CD4-positive, alpha-beta T cell treated with Interleukin-15 for 4 hours (primary cell): ENCODE measurements at places on chromosomes 16 and 17.

DNA sequence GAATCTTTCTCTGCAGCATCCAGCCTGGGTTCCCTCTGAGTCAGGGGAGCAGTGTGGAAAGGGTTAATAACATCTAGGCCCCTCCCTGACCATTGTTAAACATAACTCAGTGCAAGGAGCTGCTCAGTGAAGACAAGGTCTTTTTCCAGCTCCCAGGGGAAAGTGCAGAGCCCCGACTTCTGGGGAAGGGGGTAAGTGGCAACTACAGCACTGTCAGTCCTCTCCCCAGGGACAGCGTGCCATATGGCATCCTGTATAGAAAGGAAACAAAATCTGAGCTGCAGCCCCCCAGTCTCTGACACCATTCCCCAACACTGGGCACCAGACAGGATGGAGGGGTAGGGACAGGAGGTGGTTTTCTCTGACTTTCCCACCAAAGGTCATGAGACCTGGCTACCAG is 7.8 kb downstream of the MRPL27 start:
- DNase-seq = no peak

GRCh38 chr17:79729761-79730160 is 982 bp upstream of the ENPP7 start:
- no peak for DNase-seq

DNA sequence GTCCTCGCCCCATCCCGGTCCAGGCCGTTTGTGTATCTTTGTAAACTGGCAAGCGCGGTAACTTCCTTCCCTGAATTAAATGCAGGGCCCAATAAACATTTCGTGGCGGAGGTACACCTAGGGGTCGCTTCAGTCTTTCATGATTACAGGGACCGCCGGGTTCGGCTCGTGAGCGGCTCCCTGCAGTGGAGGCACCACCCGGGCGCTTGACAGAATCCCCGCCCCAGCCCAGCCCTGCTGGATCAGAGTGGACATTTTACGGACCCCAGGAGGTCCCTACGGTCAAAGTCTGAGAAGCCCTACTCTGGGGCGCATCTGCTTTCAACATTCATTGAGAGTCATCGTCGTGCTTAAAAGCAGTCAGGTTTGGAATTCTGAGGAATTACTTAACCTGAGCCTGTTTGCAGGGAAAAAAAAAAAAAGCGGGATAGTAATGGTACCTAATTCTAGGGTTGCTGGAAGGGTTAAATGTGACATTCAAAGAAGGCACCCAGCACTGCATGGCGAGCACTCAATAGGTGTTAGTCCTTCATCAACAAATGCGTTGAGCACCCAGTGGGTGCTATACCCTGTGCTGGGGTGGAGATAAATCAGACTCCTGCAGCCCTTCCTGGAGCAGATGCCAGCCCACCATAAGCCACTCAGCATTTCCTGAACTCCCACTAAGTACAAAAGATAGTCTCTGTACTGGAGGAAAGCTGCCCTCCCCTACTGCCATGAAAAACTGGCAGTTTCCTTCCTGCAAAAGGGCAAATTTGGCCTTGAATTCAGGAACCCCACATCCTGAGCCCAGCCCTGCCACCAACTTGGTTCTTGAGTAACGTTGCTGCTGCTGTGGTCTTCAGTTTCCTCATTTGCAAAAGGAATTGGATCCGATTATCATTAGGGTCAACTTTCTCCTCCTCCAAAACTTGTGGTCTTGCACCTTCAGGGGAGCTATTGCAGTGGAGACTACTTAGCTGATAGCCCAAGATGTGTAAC is 658 bp upstream of the DUSP3 start:
- no peak for DNase-seq

GRCh38 chr17:82153745-82154375 is 55.8 kb upstream of the FASN start:
- peak; percentile 83 for DNase-seq

GRCh38 chr17:81570964-81571363 is 18.8 kb upstream of the FAAP100 start:
- no peak for DNase-seq

GRCh38 chr17:15886804-15887203 is 58.1 kb upstream of the ADORA2B start:
- DNase-seq = no peak

DNA sequence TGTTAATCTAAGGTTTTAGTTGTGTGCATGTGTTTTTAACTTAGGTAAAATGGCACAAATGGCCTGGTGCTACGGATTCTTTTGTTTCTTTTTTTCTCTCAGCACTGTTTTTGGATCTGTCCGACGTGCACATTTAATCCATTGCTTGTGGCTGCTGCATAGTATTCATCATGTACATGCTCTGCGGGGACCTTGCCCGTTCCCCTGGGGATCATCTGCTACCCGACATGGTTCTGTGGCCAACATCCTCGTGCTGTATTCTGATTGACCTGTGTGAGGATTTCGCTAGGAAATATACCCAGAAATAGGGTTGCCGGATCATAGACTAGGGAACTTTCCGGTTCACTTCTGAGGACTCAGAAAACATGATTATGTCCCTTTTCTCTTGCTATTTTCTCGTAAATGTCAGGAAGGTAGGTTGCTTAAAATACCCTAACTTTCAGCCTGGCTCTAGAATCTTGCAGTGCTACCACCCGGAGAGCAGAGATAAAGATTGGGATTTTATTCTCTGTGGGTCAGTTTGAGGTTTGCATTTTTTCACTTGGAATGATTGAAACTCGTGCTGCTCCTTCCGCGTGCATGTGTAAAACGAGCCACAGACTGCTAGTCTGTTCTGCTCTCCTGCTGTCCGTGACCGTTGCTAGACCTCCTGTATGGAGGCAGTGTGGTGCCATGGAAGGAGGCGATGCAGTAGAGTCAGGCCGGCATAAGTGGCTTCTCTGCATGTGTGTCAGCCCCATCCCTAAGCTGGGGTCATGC is 42.9 kb downstream of the LDHD start:
- DNase-seq = no peak

DNA sequence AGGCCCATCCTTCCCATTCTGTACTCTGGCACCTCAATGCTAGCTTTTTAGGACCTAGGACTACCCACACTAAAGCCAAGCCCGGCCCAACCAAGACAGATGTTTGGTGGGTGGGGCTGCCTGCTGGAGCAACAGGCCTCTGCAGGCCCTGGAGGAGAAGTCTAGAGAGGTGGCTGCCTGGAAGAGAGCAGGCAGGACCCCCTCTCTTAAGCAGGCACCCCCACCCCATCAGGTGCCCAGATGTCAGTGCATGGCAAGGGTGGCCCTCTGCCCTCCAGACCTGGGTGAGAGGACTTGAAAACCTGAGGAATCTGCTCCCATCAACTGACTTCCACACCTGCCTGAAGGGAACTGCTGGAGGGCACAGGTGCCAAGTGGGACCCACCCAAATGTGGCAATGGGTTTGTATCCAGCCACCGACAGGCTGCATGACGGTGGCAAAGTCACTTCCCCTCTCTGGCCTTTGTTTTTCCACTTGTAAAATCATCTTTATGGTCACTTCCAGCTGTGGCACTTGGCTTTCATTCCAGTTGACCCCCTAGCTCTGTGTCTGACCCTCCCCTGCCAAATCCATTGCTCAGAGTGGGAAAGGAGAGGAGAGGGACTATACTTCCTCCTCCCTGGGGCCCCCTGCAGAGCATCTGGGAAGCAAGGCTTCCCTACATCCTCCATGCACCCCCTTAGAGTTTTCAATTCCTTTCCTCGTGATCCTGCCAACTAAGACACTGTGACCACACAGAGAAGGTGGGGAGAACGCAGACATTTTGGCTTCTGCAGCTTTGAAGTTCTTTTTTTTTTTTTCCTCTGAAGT is 1.7 kb upstream of the STAT5A start:
- DNase-seq = no peak

GRCh38 chr17:31486351-31487062 is 95.0 kb downstream of the RAB11FIP4 start:
- no peak for DNase-seq

- no peak for DNase-seq
Measured at GRCh38 chr17:5220074-5220473, 14.6 kb downstream of the SCIMP start.

- peak; percentile 20 for DNase-seq
Measured at GRCh38 chr16:50702725-50703124, 9.3 kb downstream of the NOD2 start.

GRCh38 chr16:8894736-8895334 is 12.7 kb downstream of the LITAFD start:
- DNase-seq = no peak

DNA sequence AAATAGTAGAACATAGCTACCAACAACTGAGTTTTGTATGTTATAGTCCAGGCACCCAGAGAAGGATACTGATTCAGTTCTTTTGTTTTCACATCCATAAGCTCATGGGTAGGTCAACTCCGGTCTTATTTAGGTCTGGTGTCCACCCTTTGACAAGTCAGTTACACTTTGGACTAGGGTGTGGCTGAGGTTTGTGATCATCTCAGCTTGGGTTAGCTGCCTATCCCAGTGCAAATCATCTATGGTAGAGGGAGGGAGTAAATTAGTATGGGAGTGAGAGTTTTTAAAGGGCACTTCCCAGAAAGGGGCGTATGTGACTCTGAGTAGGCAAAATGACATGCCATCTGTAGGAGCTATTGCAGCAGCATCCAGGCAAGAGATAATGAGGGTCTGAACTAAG is 66.1 kb downstream of the TANC2 start:
- DNase-seq = no peak

- DNase-seq = no peak
Measured at GRCh38 chr16:58384437-58385055, 7.7 kb upstream of the GINS3 start.

- DNase-seq = peak; percentile 57
Measured at GRCh38 chr16:4309833-4310266, 6.0 kb upstream of the GLIS2 start.

DNA sequence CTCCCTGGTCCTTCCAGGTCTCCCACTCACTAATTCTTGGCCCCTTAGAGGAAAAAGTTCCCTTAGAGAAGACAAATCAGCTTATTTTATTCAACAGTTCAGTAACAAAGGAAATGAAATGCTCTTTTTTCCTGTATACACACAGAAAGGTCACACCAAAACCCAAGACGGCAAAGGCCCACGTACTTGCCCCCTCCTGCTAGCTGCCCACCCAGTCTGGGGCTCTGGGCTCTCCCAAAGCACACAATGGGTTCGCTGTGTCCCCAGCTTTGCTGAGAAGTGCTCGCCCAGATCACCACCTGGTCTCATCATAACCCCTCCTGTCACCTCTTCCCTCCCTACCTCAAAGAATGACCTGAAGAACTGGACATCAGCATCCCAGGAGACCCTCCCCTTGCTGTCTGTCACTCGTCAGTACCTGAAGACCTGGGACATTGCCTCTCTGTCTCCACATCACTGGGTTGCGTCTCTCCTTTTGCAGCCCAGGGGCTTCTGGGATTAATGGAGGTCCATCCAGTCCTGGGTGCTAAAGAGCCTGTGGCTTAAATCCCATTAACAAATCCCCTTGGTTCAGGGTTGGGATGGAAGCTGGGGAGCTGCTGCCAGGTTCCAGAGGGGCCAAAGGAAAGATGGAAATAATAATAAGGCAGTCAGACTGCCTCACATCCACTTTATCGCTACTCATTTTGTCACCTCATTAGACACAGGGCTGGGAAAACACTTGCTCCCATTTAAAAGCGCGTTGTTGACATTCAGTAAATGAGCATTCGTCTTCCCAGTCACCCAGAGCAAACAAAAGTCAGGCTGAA is 3.3 kb downstream of the SLC6A4 start:
- no peak for DNase-seq

DNA sequence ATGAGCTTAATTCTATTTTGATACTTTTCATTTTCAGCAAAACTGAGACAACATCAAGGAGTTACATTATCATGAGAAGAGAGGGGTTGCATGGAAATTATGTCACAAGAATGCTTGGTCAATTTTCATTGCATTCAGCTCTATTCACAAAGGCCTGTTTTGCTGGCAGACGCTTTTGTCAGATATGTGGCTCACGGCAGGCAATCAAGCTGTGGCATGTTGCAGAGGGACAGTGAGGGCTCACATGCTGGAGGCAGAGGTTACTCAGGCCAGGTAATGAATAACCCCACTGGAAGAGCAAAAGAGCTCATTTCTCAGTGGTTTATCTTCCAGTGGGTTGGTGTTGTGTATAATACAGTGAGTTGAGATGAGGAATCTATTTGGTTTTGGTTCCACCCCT is 98.7 kb upstream of the RBFOX1 start:
- no peak for DNase-seq

- DNase-seq = no peak
Measured at GRCh38 chr16:83980794-83981193, 12.8 kb downstream of the NECAB2 start.

- DNase-seq = peak; percentile 10
Measured at GRCh38 chr16:4261557-4262172, 11.2 kb downstream of the TFAP4 start.

- no peak for DNase-seq
Measured at GRCh38 chr17:6811510-6811909, 20.0 kb downstream of the TEKT1 start.

GRCh38 chr17:20095336-20096080 is 86.3 kb downstream of the SPECC1 start:
- DNase-seq = no peak

DNA sequence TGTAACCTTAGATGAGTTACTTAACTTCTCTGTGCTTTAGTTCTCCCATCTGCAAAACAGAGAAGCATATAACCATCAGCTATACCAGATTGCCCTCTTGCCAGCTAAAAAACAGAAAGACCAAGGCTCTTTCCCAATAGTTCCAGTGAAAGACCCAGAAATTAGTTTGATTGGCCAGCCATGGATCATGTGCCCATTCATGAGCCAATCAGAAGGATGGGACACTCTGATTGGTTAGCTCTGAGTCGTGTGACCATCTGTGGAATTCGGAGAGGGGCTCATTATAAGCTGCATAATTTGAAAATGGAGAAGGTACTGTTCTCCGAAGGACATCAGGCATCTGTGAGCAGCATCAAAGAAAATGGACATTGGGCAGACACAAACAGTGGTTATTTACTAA is 155.2 kb downstream of the ABCC12 start:
- DNase-seq = no peak

DNA sequence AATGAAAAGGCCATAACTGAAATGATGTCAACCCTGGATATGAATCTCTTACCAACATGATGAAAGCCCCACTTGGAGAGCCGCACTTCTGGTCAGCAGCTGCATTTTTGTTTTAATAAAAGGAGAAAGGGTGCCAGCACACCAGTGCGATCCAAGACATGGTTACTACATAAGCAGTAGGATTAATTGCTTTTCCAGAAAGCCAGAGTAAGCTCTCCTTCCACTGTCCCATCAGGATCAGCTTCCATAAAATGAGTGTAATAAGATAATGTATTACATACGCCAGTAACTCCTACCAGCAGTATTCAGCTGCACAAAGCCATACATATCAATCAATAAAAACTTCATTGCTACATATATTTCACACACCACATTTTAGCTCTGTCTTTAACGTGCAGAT is 26.3 kb upstream of the NACA2 start:
- DNase-seq = no peak
